Activated naive CD8-positive, alpha-beta T cell treated with anti-CD3 and anti-CD28 coated beads, Interleukin-2, amount 10 ng/mL, durations not matched to agents 7 days and 5 days (primary cell): ENCODE measurements at places on chromosomes 3 and 15. TPM values are rescaled to one million over a fixed set of nuclear protein-coding genes. Genes with fewer than 3 reads are reported as not detected.

The TGM4 gene
- not detected for total RNA-seq

DNA sequence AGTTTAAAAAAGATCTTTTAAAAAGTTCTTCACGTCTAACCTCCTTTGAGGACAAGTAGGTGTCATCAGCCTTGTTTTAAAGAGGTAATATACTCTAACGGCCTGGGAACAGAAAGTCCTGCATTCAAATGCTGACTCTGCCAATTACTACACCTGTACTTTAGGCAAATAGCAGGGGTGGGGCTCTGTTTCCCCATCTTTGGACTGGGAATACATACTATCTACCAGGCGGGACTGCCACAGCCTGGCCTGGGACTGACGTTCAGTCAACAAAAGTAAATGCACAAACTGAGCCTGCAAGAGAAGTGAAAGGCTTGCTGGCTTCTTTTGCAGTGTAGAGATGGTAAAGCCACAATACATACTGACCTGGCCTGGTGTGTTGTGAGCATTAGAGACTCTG, 107.6 kb upstream of the SPATA12 start:
- peaks cover 1% of the 10 kb centered on the region for H3K4me1 ChIP-seq
- H3K27ac ChIP-seq, result no peak overlapping the region
- H3K36me3 ChIP-seq, result no peaks in the 10 kb centered on the region
- H3K4me3 ChIP-seq, result no peak overlapping the region
- H3K27me3 ChIP-seq, result peaks cover 2% of the 10 kb centered on the region

DNA sequence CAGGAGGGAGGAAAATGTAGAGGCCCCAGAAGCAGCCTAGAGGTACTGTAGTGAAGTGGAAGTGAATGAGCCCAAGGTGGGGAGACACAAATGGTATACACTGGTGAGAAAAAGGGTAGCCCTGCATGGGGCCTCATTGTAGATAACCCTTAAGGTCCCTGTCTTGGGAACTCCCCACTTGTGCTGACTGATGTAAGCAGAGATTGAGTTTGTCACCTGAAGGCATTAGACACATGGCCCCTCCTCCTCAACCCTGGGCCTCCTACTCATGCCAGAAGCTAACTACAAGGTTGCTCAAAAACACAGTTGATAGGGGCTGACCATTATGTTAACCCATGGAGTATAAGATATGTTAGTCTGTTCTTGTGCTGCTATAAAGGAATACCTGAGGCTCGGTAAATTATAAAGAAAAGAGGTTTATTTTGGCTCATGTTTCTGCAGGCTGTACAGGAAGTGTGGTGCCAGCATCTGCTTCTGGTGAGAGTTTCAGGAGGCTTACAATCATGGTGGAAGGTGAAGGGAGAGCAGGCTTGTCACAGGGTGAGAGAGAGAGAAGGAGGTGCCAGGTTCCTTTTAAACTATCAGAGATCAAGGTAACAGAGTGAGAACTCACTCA, 84.6 kb upstream of the RNU6-1 start:
- DNase-seq, result no peak
- no peaks in the 10 kb centered on the region for H3K4me1 ChIP-seq
- H3K36me3 ChIP-seq, result no peaks in the 10 kb centered on the region
- H3K4me3 ChIP-seq, result no peak overlapping the region

The HTR3E gene
- not detected for total RNA-seq

DNA sequence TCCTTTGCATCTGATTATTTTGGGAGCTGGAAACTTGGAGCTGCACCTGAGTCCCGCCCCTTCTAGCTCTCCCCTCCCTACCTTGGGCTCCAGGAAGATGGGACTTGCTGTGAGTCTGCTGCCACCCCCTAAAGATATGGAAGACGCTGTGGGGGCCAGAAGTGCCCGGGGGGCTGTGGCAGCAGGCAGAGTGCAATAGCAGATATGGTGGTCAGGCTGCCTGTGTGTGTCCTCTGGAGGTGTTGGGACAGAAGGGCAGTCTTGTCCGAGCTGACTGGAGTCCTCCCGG, 485 bp downstream of the PAK6 start:
- H3K36me3 ChIP-seq, result no peaks in the 10 kb centered on the region
- H3K27ac ChIP-seq, result no peak overlapping the region
- H3K27me3 ChIP-seq, result peaks cover 20% of the 10 kb centered on the region
- no peak for DNase-seq

GRCh38 chr3:108391917-108392593, 95.7 kb downstream of the HHLA2 start:
- DNase-seq, result no peak
- no peak overlapping the region for H3K27ac ChIP-seq
- peaks cover 20% of the 10 kb centered on the region for H3K4me1 ChIP-seq
- peaks cover 4% of the 10 kb centered on the region for H3K27me3 ChIP-seq
- H3K4me3 ChIP-seq, result no peak overlapping the region
- peaks cover 7% of the 10 kb centered on the region for H3K36me3 ChIP-seq

DNA sequence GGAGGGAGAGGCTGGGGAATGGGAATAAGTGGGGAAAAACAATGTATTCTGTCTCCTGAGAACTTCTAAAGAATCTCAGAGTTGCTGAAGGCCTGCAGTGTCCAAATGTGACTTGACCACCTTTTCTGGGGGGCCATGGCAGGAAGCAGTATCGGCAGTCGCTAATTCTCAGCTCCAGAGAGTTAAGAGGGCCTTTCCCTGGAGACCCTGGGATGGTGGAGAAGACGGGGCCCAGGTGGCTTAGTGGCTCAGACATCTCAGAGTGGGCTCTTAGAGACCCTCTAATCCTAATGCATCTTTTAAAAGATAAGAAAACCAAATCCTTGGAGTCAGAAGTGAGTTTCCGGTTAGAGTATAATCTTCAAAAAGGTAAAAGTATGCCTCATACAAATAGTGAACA, 15.1 kb downstream of the RTP4 start:
- peaks cover 7% of the 10 kb centered on the region for H3K36me3 ChIP-seq
- no peak overlapping the region for H3K4me3 ChIP-seq
- H3K27me3 ChIP-seq, result peaks cover 8% of the 10 kb centered on the region
- H3K27ac ChIP-seq, result no peak overlapping the region
- H3K4me1 ChIP-seq, result peaks cover 3% of the 10 kb centered on the region
- DNase-seq, result no peak

DNA sequence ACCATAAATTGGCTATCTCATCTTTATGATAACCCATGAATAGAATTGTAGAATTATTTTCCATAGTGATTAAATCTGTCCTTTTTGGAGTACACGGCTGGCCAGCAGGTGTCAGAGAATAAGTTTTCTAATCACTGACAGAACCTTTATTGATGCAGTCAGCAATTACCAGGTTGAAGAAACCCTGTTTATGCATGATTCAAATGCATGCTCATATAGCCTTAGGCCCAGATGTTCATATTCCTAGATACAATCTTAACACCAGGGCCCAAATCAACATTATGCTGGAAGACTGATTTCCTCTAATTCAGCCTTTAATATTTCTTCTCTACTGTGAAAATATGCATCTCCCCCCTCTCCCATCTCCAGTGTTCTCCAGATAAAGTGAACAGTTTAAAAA, 243.5 kb upstream of the DCBLD2 start:
- no peaks in the 10 kb centered on the region for H3K4me1 ChIP-seq
- H3K36me3 ChIP-seq, result no peaks in the 10 kb centered on the region
- no peaks in the 10 kb centered on the region for H3K27me3 ChIP-seq
- no peak for DNase-seq
- no peak overlapping the region for H3K27ac ChIP-seq

GRCh38 chr15:71252044-71252739, 136.9 kb downstream of the THSD4 start:
- H3K4me3 ChIP-seq, result no peak overlapping the region
- DNase-seq, result no peak
- H3K4me1 ChIP-seq, result no peaks in the 10 kb centered on the region
- H3K36me3 ChIP-seq, result no peaks in the 10 kb centered on the region

- H3K27me3 ChIP-seq, result no peaks in the 10 kb centered on the region
- no peak overlapping the region for H3K27ac ChIP-seq
- H3K4me1 ChIP-seq, result peaks cover 1% of the 10 kb centered on the region
- H3K36me3 ChIP-seq, result no peaks in the 10 kb centered on the region
- no peak overlapping the region for H3K4me3 ChIP-seq
Measured at GRCh38 chr3:72597756-72598195, 250.5 kb downstream of the SHQ1 start.

DNA sequence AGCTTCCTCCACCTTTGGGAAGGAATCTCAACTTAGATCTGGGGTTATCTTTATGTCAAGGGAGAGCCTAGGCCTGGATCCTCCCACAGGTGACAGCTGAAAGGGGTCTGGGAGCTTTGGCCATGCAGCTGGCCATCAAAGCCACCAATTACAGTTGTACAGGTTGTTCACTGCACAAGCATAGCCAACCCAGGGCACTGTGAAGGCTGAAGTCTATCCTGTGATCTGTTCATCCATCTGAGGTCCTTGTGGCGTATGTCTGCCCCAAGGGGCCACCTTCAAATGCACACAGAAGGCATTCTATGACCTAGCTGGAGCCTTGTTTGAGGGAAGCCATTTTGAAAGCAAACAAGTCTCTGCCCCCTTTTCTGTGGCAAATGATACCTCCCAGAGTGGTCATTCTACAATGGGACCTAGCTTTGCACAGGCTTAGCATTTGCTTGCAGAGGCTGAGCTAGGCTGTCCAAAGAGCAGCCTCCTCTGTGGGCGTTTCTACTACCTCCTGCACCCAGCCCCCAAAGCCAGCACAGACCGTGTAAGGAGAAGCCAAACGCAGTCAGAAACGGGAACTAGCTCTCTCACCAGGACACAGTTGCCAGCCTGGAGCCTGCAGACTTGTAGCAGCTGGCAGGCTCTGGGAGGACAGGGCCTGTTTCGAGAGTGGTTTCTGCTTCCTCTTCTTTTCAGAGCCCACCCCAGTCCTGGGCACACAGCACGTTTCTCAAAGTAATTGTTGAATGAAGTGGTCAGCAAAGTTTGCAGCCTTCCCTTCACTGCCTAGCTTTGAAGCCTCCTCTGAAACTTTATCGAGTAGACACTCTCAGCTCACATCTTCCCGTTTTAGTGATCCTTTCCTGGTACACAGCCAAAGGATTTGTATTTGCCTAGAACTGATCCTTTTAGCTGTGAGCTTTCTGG, 157.3 kb upstream of the SMAD3 start:
- peaks cover 2% of the 10 kb centered on the region for H3K36me3 ChIP-seq
- H3K4me3 ChIP-seq, result no peak overlapping the region
- H3K4me1 ChIP-seq, result peaks cover 40% of the 10 kb centered on the region

The SCN5A gene
- 0.28 TPM for total RNA-seq

DNA sequence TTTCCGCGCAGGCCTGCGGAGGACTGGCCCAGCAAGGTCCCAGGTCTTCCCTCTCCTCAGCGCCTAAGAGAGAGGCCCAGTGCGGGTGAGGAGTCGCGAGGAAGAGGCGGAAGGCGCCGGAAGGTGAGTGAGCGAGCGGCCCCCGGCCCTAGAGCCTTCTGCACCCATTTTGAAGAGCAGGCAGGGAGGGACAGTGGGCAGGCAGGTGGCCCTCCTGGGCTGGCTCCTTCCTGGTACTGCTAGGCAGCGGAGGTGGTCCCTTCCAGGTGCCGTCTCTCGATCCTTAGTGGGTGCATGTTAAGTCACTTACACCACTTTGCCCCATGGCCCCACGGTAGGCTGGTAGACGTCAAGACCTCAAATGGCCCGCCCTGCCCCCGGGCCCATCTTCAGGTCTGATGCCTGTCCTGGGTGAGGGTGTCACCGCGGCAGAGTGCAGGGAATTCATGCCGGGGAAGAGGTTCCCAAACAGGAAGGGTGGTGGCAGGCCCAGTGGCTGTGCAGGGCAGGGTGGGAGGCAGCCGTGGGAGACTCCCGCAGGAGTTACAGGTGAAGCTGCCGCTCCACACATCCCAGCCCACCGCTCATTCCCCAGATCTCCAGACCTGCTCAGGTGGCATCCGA, 14.4 kb downstream of the PAK6 start:
- H3K27ac ChIP-seq, result no peak overlapping the region
- H3K27me3 ChIP-seq, result peaks cover 39% of the 10 kb centered on the region
- no peak for DNase-seq
- H3K4me1 ChIP-seq, result peaks cover 9% of the 10 kb centered on the region
- H3K4me3 ChIP-seq, result peak overlapping the region; percentile 84

The TRIM42 gene
- total RNA-seq, result not detected

GRCh38 chr3:8110966-8111798, 390.4 kb upstream of the LMCD1 start:
- peaks cover 2% of the 10 kb centered on the region for H3K4me1 ChIP-seq
- no peaks in the 10 kb centered on the region for H3K36me3 ChIP-seq
- H3K27ac ChIP-seq, result no peak overlapping the region
- no peaks in the 10 kb centered on the region for H3K27me3 ChIP-seq
- no peak for DNase-seq

DNA sequence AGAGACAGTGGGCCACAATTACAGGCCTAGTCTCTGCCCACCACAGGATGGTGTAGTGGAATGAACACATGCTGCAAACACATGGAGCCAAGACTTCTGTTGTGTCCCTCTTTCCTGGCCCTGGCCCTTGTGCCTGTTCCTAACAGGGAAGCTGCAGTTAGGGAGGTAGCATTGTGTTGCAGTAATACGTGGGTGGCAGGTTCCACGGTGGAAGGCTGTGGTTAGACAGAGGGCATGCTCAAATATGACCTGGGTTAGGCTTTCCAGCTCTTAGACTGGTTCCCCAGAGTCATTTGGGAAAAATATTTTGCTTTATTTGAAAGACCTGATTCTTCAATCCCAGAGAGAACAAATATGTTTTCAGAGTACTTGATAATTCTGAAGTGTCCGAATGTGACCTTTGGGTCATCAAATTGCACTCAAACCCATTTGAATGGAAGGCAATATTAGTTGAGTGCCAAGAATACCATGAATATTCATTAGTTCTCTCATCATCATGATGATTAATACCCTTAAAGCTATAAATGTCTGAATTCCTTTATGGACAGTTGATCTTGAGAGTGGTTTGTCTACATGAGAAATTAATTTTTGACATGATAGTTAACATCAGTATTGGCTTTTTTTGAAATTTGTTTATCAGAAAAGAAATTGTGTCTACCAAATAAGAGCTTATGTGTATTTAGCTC, 28.5 kb downstream of the PLAAT1 start:
- H3K4me3 ChIP-seq, result no peak overlapping the region
- H3K27ac ChIP-seq, result no peak overlapping the region
- DNase-seq, result no peak
- H3K27me3 ChIP-seq, result no peaks in the 10 kb centered on the region
- no peaks in the 10 kb centered on the region for H3K36me3 ChIP-seq

The RBPMS2 gene
- not detected for total RNA-seq

The TLNRD1 gene
- total RNA-seq, result 24.0 TPM

The NMNAT3 gene
- 1.3 TPM for total RNA-seq

DNA sequence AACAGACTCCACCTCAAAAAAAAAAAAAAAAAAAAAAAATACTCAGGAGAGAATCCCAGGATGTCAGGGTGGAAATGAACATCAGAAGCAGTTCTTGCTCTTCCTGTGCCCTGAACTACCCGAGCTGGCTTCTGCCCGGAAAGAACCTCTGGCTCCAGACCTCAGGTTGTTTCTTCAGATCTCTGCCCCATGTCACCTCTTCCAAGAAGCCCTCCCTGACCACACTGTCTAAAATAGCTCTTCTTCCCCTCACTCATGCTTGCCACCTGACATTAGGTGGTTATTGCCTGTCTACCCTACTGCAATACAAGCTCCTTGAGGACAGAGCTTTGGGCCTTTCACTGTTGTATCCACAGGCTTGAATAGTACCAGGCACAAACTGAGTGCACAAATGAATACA, 8.2 kb downstream of the TKT start:
- peak overlapping the region; percentile 67 for H3K27ac ChIP-seq
- no peaks in the 10 kb centered on the region for H3K27me3 ChIP-seq
- H3K4me1 ChIP-seq, result peaks cover 43% of the 10 kb centered on the region
- H3K4me3 ChIP-seq, result peak overlapping the region; percentile 29
- peaks cover 19% of the 10 kb centered on the region for H3K36me3 ChIP-seq
- DNase-seq, result no peak

GRCh38 chr3:43894176-43895049, 203.7 kb downstream of the ABHD5 start:
- no peak overlapping the region for H3K27ac ChIP-seq
- peaks cover 64% of the 10 kb centered on the region for H3K27me3 ChIP-seq
- peak overlapping the region; percentile 74 for H3K4me3 ChIP-seq
- no peaks in the 10 kb centered on the region for H3K36me3 ChIP-seq
- peaks cover 4% of the 10 kb centered on the region for H3K4me1 ChIP-seq

- peak overlapping the region; percentile 71 for H3K27ac ChIP-seq
- peak; percentile 39 for DNase-seq
- peak overlapping the region; percentile 71 for H3K4me3 ChIP-seq
- peaks cover 3% of the 10 kb centered on the region for H3K27me3 ChIP-seq
Measured at GRCh38 chr15:41483115-41483514, 10.6 kb upstream of the ITPKA start.
